Panc1 (cell line): ENCODE measurements at places on chromosomes 12 and 14.

DNA sequence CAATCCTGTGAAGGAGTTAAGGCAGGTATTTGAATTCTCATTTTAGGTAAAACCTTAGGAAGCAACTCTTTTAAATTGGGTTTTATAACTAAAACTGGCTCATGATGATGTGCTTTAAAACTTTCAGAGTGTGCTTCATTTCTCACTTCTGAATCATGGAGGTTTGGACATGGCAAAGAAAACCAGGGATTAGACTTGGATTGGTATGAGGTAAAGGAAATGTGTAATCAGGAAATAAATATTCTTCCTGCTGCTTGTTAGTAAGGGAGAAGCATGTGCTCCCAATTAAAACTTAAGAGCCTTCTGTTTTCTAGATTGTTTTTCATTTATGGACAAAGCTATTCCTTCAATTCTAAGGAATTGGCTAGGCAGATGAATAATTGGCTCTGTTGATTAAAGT, 57.4 kb downstream of the FBXO33 start:
- no peak for DNase-seq

GRCh38 chr14:95316821-95317220, 2.9 kb downstream of the CLMN start:
- DNase-seq: no peak

- no peak for DNase-seq
These were observed 7.6 kb upstream of the E2F7 start for GRCh38 chr12:77072833-77073495.

DNA sequence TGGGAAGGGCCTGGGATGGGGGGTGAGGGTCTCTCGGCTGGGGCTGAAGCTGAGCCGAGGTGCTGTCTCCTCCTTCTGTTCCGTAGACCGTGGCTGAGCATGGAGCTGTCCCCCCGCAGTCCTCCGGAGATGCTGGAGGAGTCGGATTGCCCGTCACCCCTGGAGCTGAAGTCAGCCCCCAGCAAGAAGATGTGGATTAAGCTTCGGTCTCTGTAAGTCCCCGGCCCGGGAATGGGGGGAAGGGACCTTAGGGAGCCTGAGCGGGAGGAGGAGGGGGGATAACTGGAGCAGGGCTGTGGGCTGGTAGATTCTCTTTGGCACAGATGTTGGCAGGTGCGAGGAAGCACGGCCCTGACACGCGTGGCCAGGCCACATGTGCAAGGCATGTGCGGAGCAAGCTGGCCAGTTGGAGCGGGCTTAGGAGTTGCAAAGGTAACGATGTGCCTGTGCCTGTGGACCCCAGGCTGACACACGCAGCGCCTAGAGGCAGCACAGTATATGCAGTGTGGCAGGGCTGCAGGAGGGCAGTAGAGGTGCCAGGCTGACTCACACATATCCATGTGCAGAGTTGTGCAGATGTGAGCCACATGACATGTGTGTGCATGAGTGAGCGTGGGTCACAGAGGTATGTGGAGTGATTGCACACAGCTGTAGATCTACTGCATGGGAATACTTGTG, 512 bp downstream of the PDE1B start:
- DNase-seq: no peak

GRCh38 chr14:58750321-58751269, 112.8 kb downstream of the DACT1 start:
- DNase-seq: no peak

DNA sequence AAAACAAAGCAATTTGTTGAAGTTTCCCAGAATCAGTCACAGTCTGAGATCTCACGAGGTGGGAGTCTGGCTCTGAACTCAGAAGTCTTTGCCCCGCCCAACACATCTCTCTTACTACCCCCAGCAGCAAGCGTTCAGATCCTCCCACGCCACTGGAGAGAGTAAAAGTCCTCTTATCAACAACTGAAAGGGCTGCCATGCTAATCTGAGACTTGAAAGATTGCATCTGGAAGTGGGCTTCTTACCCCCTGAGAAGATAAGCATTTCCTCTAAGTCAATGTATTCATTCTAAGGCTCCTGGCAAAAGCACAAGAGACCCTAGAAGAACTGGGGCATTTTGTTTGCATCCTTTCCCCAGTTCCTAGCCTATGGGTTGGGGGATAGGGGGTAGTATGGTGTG, 34.1 kb upstream of the STON2 start:
- DNase-seq: no peak

- DNase-seq: no peak
These were observed 191.3 kb upstream of the TBX3 start for GRCh38 chr12:114875313-114875712.

GRCh38 chr12:104058802-104059201, 5.5 kb upstream of the HCFC2 start:
- DNase-seq: no peak

- DNase-seq: no peak
These were observed 504.7 kb upstream of the MIS18BP1 start for GRCh38 chr14:45757655-45758054.
